ENCODE measurements at places on chromosomes 4 and X.

DNA sequence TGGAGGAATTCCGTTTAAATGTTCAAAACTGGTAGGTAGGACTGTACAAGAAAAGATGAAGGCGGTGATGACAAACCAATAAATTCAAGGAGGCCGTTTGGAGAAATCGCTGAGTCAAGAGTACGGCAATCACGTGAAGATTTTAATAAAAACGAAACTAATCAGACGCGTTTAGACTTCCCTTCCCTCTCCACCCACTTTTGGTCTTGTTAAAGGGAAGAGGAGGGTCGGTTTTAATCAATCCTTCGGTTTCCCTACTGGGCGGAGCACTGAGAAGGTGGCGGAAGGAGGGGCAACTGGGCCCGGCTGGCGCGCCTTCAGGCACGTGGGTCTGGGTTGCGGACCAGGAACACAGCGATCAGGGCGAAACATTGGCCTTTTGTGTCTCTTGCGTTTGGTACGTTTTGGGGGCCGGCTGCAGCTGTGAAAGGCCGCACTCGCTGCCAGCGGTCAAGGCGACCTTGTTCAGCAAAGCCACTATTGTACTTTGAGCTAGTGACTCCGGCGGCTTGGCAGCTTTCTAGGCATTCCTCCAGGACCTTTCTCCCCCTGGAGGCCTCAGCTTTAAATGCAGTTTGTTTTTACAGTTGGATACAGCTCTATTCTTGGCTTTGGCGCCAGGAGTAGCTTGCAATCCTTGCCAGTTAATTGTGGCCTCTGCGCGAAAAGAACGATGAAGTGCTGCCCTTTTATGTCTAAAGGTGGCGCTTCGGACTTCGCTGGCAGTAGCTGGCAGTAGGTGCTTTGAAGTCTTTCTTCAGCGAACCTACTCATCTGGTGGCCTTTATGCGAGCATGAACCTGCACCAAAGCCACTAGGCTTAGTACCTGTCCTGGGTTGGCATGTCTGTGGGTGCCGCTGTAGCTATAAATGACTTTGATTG lies 16.8 kb upstream of the LAMP2 start:
- DNase-seq: peak; percentile 33

GRCh38 chr4:125433453-125433852 lies 118.7 kb downstream of the FAT4 start:
- no peak for DNase-seq

DNA sequence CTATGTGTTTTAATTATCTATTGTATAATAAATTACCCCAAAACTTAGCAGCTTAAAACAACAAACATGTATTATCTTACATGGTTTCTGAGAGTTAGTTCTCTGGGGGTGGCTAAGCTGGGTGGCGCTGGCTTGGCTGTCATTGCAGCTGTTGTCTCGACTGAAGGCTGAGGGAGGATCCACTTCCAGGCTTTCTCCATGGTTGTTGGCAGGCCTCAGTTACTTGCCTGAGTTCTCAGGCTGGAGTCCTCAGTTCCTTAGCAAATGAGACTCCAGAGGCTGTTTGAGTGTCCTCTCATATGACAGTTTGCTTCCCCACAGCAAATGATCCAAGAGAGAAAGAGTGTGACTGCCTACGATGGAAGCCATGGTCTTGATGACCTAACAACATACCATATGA lies 23.5 kb upstream of the GALNT7 start:
- DNase-seq: no peak

- DNase-seq: no peak
Measured at GRCh38 chr4:175469514-175469913, 342.6 kb downstream of the GPM6A start.

GRCh38 chrX:18228069-18228468 lies 7.4 kb upstream of the BEND2 start:
- DNase-seq: no peak

DNA sequence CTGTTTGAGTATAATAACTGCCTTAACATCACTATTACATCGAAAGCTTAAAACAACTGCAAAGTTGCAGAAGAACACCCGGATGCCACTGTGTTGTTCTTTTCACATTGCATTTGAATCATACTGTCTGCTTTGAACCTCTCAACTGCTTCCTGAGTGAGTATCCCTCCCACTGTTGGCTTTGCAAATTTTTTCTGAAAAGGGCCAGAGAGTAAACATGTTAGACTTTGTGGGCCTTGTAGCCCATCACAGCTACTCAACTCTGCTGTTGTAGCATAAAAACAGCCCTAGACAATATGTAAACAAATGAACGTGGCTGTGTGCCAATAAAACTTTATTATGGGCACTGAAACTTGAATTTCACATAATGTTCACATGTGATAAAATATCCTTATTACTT lies 76.1 kb downstream of the NSG1 start:
- DNase-seq: no peak

DNA sequence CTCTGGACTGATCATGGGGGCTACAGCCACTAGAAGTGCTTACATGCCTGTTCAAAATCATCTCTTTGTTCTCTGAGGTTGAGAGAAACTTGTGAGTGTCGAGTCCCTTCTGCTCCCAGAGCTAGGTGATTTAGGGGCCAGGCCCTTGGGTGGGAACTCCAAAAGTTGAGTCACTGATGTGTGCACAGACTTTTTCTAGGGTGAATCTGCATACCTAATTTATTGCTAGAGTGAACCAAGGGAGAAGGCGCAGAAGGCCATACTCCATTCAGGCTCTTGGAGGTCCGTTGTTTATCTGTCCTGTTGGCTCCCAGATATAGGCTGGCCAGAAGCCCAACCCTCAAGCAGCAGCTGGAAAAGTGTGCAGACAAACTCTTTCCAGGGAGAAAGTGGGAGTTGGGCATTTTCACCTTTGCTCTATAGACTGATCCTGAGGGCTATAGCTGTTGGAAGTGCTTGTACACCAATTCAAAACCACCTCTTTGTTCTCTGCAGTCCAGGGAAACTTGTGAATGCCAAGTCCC lies 80.8 kb upstream of the ARX start:
- no peak for DNase-seq

DNA sequence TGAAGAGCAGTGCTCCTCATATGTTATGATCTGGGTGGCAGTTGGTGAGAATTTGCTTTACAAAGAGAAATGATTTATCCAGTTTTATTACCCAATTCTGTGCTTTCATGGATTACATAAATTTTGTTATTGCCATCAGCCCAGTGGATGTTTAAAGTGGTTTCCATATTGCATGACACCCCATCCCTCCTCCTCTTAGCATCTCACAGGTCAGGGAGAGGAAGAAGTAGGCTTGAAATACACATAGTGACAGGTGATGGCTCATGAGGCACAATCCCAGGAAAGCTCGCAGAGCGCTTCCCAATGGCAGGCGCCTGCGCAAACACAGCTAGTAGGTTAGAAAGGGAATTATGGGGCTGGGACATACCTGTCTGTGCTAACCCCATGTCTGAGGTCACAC lies 47.7 kb upstream of the GATB start:
- DNase-seq: no peak

DNA sequence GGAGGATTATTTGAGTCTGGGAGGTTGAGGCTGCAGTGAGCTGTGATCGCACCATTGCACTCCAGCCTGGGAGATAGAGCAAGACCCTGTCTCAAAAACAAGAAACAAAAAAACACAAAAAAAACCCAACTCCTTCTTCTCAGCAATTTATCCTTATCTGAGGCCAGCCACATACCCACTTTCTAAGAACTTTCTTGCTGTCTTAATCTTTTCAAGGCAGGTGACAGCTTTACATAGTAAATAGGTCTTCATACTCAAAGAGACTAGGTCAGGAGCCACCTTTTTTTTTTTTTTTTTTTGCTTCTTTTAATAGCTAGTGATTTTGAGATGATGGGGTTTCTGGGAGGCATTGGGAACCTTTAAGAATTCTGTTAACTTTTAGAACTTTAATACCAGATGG lies 26.1 kb upstream of the ZCCHC13 start:
- DNase-seq: no peak

DNA sequence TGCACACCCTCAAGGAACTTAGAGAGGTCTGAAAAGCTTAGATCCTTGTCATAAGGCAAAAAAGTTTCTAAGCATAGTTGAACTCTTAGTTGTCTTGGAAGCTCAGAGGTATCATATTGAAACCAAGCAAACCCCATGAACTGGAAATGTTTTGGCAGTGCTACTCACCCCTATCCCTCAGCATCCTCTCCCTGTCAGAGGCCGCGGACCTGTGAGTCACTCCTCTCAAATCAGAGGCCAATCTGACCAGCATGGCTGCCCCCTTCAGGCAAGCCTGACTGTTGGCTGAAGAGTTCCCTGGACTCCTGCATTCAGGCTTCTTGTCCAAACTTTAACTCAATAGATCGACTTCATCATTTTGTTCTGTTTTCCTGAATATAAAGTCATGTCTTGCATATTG lies 69.4 kb downstream of the KCNIP4 start:
- DNase-seq: peak; percentile 3

GRCh38 chr4:85569730-85570299 lies 94.9 kb downstream of the ARHGAP24 start:
- no peak for DNase-seq

GRCh38 chrX:48456628-48457331 lies 13.3 kb downstream of the SLC38A5 start:
- DNase-seq: no peak

GRCh38 chrX:38305971-38306370 lies 21.3 kb downstream of the RPGR start:
- DNase-seq: no peak

- DNase-seq: no peak
Measured at GRCh38 chr4:7237873-7238272, 45.5 kb downstream of the SORCS2 start.

DNA sequence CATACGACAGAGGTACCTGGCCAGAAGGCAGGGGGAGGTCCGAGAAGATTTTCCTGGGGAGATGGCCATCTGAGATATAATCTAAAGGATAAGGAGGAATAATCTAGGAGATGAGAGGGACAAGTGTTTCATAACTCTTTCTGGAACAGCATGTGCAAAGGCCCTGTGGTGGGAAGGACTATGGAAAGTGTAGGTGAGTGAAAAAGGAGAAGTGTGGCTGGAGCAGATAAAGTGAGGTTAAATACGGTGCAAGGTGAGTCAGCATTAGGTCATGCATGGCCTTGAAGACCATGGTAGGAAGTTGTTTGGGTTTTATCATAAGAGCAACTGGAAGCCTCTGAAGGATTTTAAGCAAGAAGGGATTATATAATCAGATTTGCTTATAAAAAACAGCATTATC lies 34.6 kb upstream of the MTM1 start:
- no peak for DNase-seq

DNA sequence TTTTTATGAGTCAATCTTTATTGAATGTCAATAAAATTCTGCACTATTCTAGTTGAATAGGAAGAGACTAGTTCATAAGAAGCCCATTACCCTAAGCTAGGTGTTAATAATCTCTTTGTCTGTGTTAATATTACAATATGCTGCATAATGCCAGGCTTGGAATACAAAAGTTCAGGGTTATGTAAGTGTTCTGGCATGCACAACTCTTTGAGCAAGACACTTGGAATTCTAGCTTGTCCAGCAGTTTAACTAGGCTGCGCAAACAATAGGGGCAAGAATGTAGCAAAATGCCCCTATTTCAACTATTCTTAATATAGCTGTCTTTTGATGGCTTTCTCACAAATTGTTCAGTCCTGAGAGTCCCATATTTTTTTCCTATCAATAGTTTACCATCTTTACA lies 31.3 kb upstream of the ETNPPL start:
- DNase-seq: no peak

DNA sequence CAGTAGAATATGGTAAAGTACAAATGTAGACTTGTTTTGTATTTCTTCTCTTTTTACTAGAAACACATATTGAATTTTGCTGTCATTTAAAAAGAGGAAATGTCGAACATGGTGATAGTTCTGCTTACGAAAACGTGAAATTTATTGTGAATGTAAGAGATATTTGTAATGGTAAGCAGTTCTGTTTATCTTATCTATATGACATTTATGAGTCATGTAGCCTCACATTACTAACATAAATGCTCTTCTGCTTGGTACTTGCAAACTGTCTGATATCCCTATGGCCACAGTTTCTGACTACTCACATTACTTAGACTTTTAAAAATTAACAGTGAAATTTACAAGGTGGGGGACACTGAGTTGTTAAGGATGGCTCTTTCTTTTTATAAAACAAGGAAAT lies 57.9 kb downstream of the PASD1 start:
- DNase-seq: no peak

GRCh38 chr4:15682242-15683142 lies 865 bp downstream of the FAM200B start:
- DNase-seq: no peak

- DNase-seq: no peak
Measured at GRCh38 chr4:67291644-67292043, 253.7 kb downstream of the CENPC start.

DNA sequence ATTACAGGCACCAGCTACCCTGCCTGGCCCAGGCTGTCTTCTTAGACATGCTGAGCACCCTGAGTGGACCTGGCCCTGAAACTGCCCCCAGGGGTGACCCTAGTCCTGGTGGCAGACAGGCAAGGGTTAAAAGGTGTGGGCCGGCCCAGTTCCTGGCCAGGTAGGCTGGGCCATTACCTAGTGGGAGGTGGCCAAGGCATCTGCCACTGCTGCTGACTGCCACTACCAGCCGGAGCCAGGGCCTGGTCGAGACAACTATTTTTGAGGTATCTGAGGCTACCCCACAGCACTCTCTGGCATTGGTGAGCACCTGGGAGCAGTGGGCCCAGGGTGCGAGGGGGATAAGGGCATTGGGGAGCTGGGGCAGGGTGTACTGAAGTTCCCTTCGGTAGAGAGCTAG lies at the start of gene CCDC120:
Gene CCDC120 (plus strand): TSS at position 206 of the 400 bp plus-strand sequence. CDS start 3,043 bp downstream, outside the sequence.
- DNase-seq: no peak

DNA sequence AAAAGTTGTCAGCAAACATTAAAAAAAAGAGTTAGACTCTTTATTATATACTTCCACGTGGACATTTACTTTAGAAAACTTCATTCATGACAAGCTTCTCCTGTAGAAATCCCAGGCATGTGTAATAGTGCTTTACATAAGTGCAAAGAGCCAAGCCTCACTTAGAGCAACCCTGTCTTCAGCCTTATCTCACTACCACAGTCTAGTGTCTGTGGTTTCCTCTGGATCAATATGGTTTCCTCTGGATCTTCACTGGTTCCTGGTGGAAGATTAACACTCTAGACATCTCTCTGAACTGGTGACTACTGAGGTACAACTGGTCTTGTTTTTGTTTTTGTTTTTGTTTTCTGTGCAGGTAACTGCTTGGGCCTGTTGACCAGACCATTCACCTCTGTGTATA lies 18.4 kb upstream of the ARMCX5 start:
- DNase-seq: no peak

DNA sequence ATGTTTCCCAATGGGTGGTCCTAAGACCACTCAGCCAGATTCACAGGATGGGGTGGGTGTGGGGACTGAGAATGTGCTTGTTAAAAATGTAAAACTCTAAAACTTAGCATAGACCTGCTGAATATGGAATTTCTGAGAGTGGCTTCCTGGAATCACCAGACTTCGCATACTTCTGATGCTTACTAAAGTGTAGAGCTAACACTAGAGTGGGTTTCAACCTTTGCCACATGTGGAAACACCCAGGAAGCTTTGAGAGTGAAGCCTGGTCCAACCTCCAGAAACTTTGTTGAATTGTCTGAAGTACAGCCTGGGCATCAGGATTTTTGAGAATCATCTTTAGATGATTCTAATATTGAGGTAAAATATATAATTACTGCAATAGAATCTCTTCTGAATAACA lies 167.8 kb upstream of the EDNRA start:
- no peak for DNase-seq

- DNase-seq: no peak
Measured at GRCh38 chrX:147897117-147897516, 14.6 kb upstream of the FMR1 start.

- no peak for DNase-seq
Measured at GRCh38 chr4:150308824-150309472, 230.7 kb downstream of the DCLK2 start.

GRCh38 chr4:29405116-29405515 lies 1315.1 kb upstream of the PCDH7 start:
- DNase-seq: no peak

All from NK-92 treated with Interleukin-12 subunit alpha and Interleukin-12 subunit beta, amount 100 ng/mL, for 24 hours (cell line).